ENCODE measurements at places on chromosomes 5 and 9.

- DNase-seq = no peak
These were observed 100.7 kb downstream of the PDE8B start for GRCh38 chr5:77311214-77311571.

- no peak for DNase-seq
These were observed 4.3 kb upstream of the SPATA6L start for GRCh38 chr9:4670591-4670990.

GRCh38 chr5:77231471-77232138 is 21.1 kb downstream of the PDE8B start:
- DNase-seq = no peak

- no peak for DNase-seq
These were observed 94.5 kb downstream of the CFAP90 start for GRCh38 chr5:7756453-7756852.

DNA sequence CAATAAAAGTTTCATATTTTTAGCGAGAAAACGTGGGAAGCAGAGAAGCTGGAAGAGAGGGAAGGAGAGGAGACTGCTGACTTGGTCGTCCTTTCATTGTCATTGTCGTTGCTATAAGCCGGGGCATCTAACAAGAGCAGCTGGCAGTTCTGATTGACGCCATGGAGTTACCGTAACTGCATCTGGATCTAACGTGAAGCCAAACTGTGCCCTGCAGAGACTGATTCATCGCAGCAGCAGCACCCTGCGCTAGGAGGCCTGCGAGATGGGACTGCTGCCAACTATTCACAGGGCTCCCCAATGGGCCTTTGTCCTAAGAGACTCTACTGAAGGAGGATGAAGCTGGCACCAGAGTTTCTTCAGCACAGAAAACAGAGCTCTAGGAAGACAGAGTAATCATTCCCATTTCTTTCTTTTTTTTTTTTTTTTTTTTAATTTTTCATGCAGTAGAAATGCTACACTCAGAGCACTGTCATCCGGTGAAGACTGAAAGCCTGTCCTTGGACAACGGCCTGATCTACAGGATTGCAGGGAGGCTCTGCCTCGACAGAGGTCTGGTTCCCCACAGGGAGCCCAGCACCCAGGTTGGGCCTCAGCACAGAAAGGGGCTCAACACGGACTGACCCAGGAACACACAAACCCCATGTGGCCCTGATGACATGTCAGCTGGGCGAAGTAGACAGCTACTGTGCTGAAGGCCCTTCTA is 47.8 kb downstream of the RETREG1 start:
- DNase-seq = peak; percentile 90

- no peak for DNase-seq
These were observed 1707.0 kb downstream of the EFNA5 start for GRCh38 chr5:105963696-105964255.

- DNase-seq = no peak
These were observed 258.7 kb upstream of the CLINT1 start for GRCh38 chr5:158117467-158118160.

DNA sequence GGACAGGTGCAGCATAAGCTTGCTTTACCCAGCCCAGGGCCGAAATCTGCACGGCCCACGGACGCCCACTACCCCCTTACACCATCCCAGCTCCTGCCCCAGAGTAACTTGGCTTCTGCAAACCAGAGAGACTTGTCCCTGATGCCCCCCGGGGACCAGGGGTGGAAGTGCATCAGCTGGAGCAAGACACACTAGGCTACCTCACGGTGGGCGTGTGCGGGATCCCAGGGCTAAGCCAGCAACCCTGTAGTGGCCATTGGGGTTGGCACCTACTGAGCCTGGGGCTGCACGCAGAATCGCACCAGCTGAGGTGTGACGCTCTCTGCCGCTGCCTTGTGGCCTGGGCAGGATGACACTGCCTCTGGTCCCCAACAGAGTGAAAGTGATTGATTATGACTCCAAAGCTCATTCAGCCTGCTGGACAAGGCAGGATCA is 6.1 kb upstream of the ZNF79 start:
- no peak for DNase-seq

- DNase-seq = no peak
These were observed 258.0 kb downstream of the NR3C1 start for GRCh38 chr5:143145243-143146160.

GRCh38 chr9:130308081-130308571 is 42.6 kb downstream of the HMCN2 start:
- DNase-seq = no peak

GRCh38 chr9:130936285-130937117 is 2.5 kb downstream of the FIBCD1 start:
- DNase-seq = no peak

GRCh38 chr9:131214286-131214856 is 61.9 kb downstream of the FAM78A start:
- DNase-seq = no peak

DNA sequence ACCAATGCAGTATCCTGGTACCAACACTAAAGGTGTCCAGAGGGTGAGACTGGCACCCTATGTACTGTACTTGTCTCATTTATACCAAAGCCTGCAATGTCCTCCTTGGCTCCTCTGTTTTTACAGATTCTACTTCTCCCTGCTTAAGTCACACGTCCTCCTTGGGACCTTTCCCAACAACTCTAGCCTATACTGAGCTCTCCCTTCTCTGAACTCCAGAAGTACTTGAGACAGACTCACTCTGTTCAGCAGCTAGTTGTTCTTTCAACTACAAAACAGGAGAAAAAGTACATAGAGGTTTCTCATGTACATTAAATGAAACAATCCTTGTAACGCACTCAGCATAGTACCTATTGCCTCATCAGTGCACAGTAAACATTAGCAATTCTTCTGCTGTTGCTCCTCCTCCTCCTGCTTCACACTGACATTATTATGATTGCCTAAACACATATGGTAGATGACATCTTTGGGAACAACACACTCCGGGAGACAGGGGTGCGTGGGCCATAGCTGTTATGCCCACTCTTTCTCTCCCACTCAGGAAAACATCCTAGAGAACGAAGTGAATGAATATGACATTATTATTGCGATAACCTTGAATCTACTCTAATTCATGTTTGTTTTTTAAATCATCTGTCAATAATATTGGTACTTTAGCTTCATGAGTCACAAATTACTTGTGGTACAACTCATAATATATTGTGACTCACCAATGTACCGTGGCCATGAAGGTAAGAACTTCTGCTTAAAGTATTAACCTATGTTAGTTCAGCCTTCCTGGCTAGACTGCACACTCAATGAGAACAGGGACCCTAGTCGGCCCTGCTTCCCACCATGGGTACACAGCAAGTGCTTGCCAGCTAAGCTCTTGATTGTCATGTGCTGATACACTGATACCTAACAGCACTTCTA is 180.3 kb upstream of the ADRA1B start:
- DNase-seq = no peak

GRCh38 chr9:99823681-99824377 is 2.1 kb downstream of the NR4A3 start:
- DNase-seq = peak; percentile 58

DNA sequence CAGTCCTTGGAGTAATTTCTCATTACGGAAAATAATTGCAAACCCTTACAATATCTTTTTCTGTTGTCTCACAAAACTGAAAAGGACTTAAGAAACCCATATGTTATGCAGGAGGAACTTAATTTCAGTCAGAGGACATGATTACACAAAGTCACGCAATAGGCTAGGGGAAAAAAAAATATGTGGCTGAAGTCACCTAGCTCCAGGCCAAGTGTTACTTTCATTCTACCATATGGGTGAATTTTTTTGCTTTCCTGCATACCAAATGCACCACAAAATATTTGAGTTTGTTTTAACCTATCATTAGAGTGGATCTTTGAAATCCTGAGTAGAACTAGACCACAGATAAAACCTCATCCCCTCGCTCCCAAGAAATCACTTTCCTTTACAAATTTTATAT is 523.5 kb downstream of the CAAP1 start:
- DNase-seq = no peak

DNA sequence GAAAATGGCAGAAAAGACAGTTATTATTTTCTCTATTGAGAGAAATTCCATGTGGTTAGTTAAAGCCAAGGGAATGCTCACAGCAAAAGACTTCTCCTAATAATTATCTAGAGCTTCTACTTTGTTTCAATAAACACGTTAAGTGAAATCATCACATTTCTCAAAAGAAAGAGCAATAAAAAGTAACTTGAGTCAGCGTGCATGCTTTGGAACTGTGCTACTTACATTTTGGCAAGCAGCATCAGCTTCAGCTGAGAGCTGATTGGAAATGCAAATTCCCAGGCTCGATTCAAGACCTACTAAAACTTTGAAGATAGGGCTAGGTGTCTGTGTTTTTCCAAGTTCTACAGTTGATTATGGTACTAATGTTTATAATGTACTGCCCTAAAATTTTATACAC is 132.1 kb downstream of the CDH18 start:
- DNase-seq = no peak

GRCh38 chr9:74973714-74974113 is 21.0 kb upstream of the C9orf40 start:
- DNase-seq = no peak

DNA sequence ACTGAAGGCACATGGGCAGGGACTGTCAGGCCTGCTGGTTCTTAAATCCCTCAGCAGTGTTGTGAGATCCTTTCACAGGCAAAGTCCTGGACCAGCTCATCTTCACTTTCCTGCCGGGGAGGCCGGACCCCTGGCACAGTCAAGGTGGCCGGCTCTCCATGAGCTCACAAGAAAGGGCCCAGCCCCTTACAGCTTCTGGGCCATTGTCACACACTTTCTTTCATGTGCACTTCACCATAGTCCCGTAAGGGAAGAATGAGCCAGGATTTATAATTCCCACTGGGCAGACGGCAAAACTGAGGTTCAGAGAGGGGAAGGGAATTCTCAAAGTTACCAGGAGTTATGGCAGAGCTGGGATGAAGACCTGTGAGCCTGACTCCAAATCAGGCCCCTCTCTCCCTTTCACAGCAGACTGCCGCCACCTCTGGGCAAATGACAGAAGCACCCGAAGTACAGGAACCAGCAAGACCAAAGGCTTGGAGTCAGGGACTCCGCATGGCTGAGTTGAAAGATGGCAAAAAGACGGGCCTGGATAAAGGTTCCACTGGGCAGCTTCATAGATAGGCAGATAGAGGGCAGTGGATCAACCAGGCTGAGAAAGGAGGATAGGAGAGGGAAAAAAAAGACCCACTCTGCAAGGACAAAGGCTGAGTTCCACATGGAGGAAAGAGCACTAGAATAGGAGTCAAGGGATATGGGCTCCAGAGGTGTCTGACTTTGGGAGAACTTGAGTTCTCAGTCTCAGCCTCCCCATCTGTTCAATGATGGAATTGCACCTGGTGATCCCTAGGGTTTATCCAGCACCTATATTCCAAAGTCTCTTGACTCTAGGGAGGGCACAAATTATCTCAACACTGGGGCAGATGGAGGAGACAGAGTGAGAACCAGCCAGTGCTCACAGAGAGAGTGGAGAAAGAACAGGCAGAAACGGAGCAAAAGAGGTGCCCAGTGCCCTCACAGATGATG is 128.7 kb downstream of the PAX5 start:
- DNase-seq = no peak

DNA sequence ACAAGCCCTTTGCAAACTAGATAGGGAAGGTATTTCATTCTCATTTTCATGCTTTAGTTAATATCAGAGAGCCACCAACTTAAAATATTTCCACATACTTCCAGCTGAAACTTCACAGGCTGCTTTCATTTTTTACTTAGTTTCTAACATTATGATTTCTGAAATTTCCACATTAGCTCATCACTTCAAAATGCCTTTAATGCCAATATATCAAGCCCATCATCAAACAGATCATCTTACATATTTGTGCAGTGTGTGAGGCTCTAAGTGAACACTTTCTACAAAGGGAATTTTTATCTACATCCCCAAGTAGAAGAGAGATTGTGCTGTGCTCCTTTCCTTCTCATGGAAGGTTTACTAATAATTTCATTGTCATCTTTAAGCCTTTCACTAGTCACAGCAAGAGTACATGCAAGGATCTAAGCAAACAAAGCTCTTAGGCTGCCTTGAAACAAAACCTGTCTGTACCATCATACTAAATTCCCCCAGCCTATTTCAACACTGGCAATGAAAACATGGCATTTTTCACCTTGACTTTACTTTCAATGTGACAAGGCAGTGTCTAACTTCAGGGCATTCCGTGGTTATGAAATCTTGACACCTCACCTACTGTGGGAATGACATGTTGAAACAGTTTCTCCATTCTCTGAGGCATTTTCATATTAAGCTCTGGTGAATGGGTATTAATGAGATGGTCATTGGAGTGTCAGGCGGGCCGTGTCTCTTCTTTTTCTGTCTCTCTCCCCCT is 45.4 kb downstream of the PPP2R2B start:
- no peak for DNase-seq

DNA sequence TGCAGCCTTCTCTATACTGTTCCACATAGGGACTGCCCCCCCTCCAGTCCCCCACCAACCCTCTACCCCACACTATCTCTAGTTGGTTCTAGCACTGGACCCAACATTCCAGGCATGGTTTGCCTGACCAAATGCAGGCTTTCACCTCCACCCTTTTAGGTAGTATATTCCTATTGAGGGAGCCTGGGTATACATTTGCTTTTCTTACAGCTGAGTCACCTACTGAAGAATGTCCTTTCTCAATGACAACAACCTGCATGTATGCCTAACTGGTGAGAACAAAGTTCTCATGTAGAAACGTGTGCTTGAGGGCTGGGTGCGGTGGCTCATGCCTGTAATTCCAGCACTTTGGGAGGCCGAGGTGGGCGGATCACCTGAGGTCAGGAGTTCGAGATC is 8.2 kb downstream of the TNIP1 start:
- no peak for DNase-seq

DNA sequence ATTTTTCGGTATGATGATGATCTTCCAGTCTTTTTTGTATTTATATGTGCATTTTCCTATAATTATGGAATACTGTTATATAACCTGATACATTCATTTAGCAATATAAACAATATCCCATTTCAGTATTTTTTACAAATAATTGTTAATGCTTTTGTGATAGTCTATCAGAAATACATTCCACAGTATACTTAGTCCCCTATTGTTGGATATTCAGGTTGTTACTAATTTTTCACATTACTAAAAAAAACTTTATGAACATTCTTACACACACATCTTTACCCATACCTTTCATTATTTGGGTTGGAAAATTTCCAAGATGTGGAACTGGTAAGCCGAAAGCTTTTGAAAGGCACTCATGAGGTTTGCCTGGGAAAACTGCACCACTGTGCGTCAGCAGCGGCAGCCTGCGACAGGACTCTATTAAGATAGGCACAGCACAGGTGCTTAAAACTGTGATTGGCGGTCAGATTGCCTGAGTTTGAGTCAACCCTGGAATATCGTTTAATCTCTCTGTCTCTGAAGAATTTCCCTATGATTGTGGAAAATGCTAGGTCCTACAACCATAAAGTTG is 147.5 kb upstream of the ERCC6L2 start:
- no peak for DNase-seq

DNA sequence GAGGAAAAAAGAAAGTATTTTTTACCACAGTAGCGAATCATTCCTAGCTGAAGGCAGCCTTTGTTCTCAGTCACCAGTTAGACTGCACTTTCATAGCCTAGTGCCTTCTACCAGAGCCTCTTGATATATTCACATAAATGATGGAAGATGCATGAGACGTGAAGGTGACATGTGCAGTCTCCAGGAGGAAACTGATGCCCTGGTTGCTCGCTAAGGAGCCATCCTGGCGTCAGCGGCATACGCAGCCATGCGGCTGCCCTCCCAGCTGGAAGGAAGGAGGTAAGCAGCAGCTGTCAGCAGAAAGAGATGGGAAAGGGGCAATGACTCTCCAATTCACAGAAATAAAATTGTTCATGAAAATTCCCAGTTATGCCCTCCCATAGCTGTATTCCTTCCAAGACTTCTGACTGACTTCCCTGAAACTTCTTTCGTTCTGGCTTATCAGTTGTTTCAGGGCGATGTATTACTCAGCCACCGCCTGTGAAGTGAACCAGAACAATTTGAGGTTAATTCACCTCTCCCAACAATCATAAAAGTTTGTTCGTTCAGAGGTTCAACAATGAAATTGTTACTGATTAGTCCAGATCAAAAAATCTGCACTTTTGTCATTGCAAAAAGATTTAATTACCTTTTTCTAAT is 331.2 kb downstream of the NR2F1-AS1 start:
- no peak for DNase-seq

Measured in caudate nucleus (tissue), 63 donors.